Kidney (tissue), 22 donors: ENCODE measurements at places on chromosomes 16 and 17. TPM values are rescaled to one million over a fixed set of nuclear protein-coding genes. Genes with fewer than 3 reads are reported as not detected.

The FAM83G gene
- 8.0 TPM for total RNA-seq

The PIMREG gene
- total RNA-seq: 1.7 TPM

The PTGES3L gene
- total RNA-seq: 0.85 TPM

The KLHL10 gene
- total RNA-seq: 0.28 TPM

The RBFOX1 gene
- total RNA-seq: 0.66 TPM

The CRYBA1 gene
- total RNA-seq: not detected

The SBK1 gene
- 2.5 TPM for total RNA-seq

The ADAM11 gene
- 0.28 TPM for total RNA-seq

The DPEP2 gene
- total RNA-seq: 3.1 TPM

The ARL16 gene
- total RNA-seq: 34.7 TPM

The TBC1D3E gene
- not detected for total RNA-seq

The TAT gene
- total RNA-seq: not detected

The CTRB2 gene
- total RNA-seq: not detected

The KRTAP1-5 gene
- total RNA-seq: not detected

The LRRC46 gene
- total RNA-seq: 0.91 TPM

The DUSP3 gene
- 102 TPM for total RNA-seq

The CCDC200 gene
- not detected for total RNA-seq

The TAC4 gene
- 0.47 TPM for total RNA-seq

The RASD1 gene
- total RNA-seq: 147 TPM

The SSTR5 gene
- 6.7 TPM for total RNA-seq

The ATP6V0A1 gene
- total RNA-seq: 110 TPM

The SAT2 gene
- 74.7 TPM for total RNA-seq

The KCNG4 gene
- not detected for total RNA-seq

The TPSG1 gene
- 3.4 TPM for total RNA-seq

The KRTAP4-1 gene
- total RNA-seq: not detected

The ZDHHC1 gene
- 23.6 TPM for total RNA-seq

The LUC7L3 gene
- total RNA-seq: 91.9 TPM

The SCRN2 gene
- 40.3 TPM for total RNA-seq

The DYNLRB2 gene
- total RNA-seq: 2.7 TPM

The GUCY2D gene
- 0.19 TPM for total RNA-seq

The G6PC1 gene
- total RNA-seq: 0.16 TPM

The KRTAP4-9 gene
- total RNA-seq: not detected

The CENPV gene
- 9.0 TPM for total RNA-seq

The NR1D1 gene
- 30.8 TPM for total RNA-seq

The FBXW10 gene
- total RNA-seq: not detected

The SRCIN1 gene
- total RNA-seq: 6.1 TPM

The TERB1 gene
- 0.19 TPM for total RNA-seq

The GPR179 gene
- not detected for total RNA-seq

The TM4SF5 gene
- total RNA-seq: 0.88 TPM

The QPRT gene
- 13.9 TPM for total RNA-seq

The GRB2 gene
- total RNA-seq: 119 TPM

The TCAP gene
- 1.5 TPM for total RNA-seq

The GAS2L2 gene
- not detected for total RNA-seq

The KRTAP3-2 gene
- not detected for total RNA-seq

The APOH gene
- not detected for total RNA-seq

The ALOX15 gene
- total RNA-seq: not detected

The PMP22 gene
- 73.6 TPM for total RNA-seq

The CDT1 gene
- 1.5 TPM for total RNA-seq

The TEX14 gene
- total RNA-seq: 0.22 TPM

The SHBG gene
- 0.57 TPM for total RNA-seq

The CBFA2T3 gene
- 8.0 TPM for total RNA-seq

The KRT28 gene
- total RNA-seq: not detected

The DHX38 gene
- total RNA-seq: 60.9 TPM

The KIF22 gene
- total RNA-seq: 32.3 TPM

The GCGR gene
- total RNA-seq: 9.3 TPM

The OR1A1 gene
- total RNA-seq: not detected

The CX3CL1 gene
- 46.4 TPM for total RNA-seq

The ERI2 gene
- 14.3 TPM for total RNA-seq
